ENCODE measurements at places on chromosomes 3 and 15.

DNA sequence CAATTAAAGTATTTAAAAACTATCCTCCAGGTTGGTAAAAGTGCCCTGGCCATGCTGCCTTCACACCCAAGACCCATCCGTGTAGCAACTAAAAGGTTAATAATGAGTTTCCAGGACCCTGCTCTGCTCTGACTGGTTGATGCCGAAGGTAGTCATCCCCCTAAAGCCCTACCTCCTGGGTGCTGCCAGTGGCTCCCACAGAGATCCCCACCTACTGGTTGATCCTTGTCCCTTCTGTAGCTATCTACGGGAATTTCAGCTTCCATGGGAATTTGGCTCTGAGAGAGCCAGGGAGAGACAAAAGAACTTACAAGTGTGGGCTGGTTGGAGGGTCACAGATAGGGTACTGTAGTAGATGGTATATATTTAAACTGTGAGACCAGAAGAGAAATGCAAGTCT is 110.6 kb upstream of the NANOGP8 start:
- DNase-seq = no peak

- DNase-seq = no peak
Measured at GRCh38 chr3:181558870-181559269, 152.9 kb upstream of the SOX2 start.

GRCh38 chr15:64596701-64597476 is 136.5 kb downstream of the ZNF609 start:
- DNase-seq = peak; percentile 30

DNA sequence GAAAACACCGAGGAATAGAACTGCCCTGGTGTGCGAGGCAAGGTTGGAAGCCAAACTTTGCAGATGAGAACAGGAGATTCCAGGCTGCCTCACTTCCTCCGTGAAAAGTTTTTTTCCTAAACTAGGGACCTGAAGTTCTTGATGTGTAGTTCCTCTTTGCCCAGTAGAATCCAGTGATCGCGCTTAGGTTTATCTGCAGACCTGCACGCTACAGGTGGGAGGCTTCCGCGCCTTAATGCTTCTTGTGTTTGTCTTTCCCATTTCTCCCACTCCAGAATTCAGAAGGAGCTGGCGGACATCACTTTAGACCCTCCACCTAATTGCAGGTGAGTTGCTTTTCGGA is 5.4 kb downstream of the UBE2E1 start:
- DNase-seq = no peak

GRCh38 chr15:101182215-101182614 is 69.6 kb downstream of the CHSY1 start:
- DNase-seq = no peak

- DNase-seq = no peak
Measured at GRCh38 chr15:62665449-62665848, 377.1 kb upstream of the TPM1 start.

- DNase-seq = no peak
Measured at GRCh38 chr3:131972091-131972490, 62.7 kb downstream of the CPNE4 start.

GRCh38 chr3:170095771-170096170 is 58.0 kb downstream of the GPR160 start:
- no peak for DNase-seq
